ENCODE measurements at places on chromosomes 12 and 14.
A peak's percentile ranks its signal among the peaks of the same experiment; 100 is the strongest.

- DNase-seq = peak; percentile 62
Observed at GRCh38 chr14:52922656-52923055, 28.2 kb downstream of the FERMT2 start.

GRCh38 chr14:69129264-69129880 lies 23.5 kb downstream of the DCAF5 start:
- DNase-seq = peak; percentile 94

- DNase-seq = no peak
Observed at GRCh38 chr12:44582521-44582920, 293.6 kb downstream of the NELL2 start.

- no peak for DNase-seq
Observed at GRCh38 chr12:46230306-46230705, 38.5 kb downstream of the SLC38A1 start.

GRCh38 chr14:23297096-23297495 lies 5.6 kb downstream of the PPP1R3E start:
- DNase-seq = no peak

DNA sequence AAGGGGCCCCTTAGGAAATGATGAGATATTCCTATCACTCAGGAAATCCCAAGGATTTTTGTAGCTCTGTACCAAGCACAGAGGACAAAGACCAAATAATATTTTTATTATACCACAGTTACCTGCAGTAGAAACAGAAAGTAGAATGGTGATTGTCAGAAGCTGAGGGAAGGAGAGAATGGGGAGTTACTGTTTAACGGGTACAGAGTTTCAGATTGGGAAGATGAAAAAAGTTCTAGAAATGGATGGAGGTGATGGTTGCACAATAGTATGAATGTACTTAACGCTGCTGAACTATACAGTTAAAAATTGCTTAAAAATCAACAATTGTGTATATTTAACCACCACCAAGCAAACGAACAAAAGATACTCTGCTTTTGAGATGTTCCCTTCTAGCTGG lies 24.1 kb downstream of the FLVCR2 start:
- no peak for DNase-seq

GRCh38 chr12:75720812-75721641 lies 209.6 kb upstream of the KRR1 start:
- peak; percentile 62 for DNase-seq

GRCh38 chr12:32727237-32727636 lies 28.5 kb downstream of the YARS2 start:
- no peak for DNase-seq

- no peak for DNase-seq
Observed at GRCh38 chr12:26939192-26939832, 1.0 kb downstream of the FGFR1OP2 start.
